Natural killer cell treated with Interleukin-12 subunit alpha and Interleukin-12 subunit beta and Interleukin-15 and Interleukin-18, amount 100 ng/mL, for 72 hours (primary cell): ENCODE measurements at places on chromosomes 12 and 14. TPM values are rescaled to one million over a fixed set of nuclear protein-coding genes. Genes with fewer than 3 reads are reported as not detected.

- DNase-seq, result no peak
Measured at GRCh38 chr12:29212682-29213403, 63.8 kb downstream of the FAR2 start.

GRCh38 chr12:14701809-14702568 is 5.6 kb upstream of the GUCY2C start:
- DNase-seq, result no peak

- no peak for DNase-seq
Measured at GRCh38 chr12:80777587-80777986, 60.9 kb downstream of the MYF5 start.

DNA sequence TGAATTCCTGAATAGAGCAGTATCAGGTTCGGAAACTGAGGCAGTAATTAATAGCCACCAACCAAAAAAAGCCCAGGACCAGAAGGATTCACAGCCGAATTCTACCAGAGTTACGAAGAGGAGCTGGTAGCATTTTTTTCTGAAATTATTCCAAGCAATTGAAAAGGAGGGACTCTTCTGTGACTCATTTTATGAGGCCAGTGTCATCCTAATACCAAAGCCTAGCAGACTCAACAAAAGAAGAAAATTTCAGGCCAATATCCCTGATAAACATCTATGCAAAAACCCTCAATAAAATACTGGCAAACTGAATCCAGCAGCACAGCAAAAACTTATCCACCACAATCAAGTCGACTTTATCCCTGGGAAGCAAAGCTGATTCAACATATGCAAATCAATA is 202.3 kb upstream of the SLC16A7 start:
- DNase-seq, result no peak

- no peak for DNase-seq
Measured at GRCh38 chr12:118337194-118337838, 35.4 kb downstream of the TAOK3 start.

- DNase-seq, result no peak
Measured at GRCh38 chr12:106239241-106239950, 8.4 kb downstream of the CKAP4 start.

GRCh38 chr12:20455001-20455706 is 86.8 kb downstream of the PDE3A start:
- DNase-seq, result no peak

DNA sequence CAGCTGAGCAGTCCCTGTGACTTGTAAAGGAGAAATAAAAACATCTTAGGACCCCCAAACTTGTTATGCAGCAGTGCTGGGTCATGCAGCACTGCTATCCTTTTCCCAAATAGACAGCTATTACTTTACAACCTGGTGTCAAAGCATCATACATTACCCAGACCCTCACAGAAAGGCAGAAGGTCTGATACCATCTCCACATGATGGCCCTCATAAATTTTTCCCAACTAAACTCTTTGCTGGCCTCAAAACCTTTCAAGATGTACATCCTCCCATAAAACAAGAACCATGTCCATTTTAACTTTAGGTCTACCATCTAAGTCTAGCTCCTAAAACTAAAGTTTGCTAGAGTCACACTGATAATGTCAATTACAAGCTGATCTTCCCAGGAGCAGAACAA is 8.7 kb upstream of the RESF1 start:
- no peak for DNase-seq

GRCh38 chr12:14774074-14774905 is 29.0 kb downstream of the WBP11 start:
- DNase-seq, result peak; percentile 94

- DNase-seq, result no peak
Measured at GRCh38 chr14:37601865-37602264, 6.4 kb downstream of the TTC6 start.

- no peak for DNase-seq
Measured at GRCh38 chr12:10853776-10854175, 4.5 kb upstream of the PRR4 start.

- DNase-seq, result no peak
Measured at GRCh38 chr12:31526158-31526546, 64.8 kb downstream of the DENND5B start.

- DNase-seq, result no peak
Measured at GRCh38 chr12:92363295-92364146, 217.9 kb upstream of the BTG1 start.

DNA sequence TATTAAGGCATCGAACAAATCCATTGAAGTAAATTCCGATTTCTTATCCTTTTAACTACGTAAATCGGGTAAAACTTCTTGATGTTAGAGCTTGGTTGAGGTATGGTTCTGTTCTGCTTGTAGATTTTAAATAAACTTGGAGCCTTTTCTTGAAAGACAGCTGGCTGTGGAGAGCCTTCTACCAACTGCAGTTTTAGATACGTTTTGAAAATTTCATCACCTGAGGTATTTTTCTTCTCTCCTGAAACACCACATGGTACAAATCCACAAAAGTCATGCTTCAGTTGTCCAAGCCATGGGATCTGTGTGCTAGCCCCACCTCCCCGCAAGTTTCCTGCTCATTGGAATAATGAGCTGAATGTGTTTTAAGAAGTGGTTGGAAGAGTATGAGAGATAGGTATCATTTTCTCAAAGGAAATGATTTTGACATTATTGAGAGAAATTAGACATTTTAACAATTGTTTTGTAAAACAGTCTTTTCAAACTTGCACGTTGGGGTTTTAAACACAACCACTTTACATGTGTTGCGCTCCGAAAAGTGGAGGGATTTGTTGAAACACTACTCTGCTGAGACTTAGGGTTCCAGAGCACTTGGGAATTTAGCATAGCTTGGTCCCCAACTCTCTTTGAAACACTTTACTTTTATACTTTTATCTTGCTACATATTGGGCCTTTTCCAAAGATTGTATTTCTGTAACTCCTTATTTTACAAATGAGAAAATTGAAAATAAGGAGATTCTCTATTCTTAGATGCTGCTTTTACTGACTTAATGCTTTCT is 1.4 kb downstream of the PPM1A start:
- DNase-seq, result no peak

- DNase-seq, result no peak
Measured at GRCh38 chr14:90300611-90301047, 31.1 kb downstream of the NRDE2 start.

KRT72 gene
- total RNA-seq, result 0.43 TPM

IL26 gene
- total RNA-seq, result 10.0 TPM

RERGL gene
- total RNA-seq, result not detected

RNASE12 gene
- not detected for total RNA-seq

CTSG gene
- total RNA-seq, result not detected

RGS6 gene
- total RNA-seq, result 0.08 TPM
